ENCODE measurements at places on chromosomes 16 and 17.

DNA sequence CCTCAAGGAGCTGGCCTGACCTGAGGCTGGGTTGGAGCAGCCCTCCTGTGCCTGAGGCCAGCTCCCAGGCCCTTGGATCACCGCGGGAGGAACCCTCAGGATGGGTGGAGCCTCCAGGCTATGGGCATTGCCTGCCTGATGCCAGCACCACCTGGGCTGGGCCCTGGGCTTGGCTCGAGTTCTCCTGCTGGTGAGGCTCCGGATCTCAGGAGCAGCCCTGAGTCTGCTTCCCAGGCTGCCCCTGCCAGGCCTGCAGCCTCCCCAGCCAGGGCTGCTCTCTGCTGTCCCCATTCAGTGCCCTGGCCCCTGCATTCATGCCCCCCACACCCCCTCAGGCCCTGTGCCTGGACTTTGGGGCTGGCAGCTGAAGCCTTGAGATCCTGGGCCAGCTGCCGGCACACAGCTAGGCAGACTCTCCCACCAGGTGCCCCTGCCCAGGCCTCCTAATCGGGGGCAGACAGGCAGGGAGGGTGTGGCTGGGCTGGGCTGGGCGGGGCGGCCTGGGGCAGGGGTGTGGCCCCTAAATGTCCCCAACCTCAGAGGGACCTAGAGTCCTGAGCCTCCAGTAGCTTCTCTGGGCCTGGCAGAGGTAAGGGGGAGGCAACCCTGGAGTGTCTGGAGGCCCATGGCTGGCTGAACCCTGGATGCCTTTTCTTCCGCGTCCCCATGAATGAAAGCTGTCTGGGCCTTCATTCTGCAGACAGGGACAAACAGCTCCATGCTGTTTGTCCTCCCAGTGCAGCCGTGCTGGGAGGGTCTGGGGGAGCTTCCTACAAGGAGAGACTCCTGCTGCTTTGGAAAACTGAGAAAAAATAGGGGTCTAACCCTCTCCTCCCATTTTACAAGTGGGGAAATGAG, 1.1 kb upstream of the PIGQ start:
- no peak for DNase-seq

DNA sequence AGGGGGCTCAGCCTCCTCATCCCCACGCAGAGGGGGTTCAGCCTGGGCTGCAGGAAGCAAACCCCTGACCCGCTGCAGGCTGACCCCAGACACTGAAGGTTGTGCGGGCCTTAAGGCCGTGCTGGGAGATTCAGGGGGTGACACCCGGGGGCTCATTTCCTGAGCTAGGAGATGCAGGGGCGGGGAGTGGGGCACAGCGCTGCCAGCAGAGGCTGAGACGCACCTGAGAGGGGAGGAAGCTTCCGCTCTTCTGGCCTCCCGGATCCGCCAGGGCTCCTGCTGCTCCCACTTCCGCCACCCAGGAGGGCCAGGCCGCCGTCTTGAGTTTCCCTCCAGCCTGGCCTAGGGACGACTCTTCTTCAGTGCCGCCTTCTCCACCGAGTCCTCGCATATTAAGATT, 173.2 kb upstream of the FOXF1 start:
- no peak for DNase-seq

GRCh38 chr17:75832164-75832651, 12.0 kb downstream of the UNC13D start:
- DNase-seq: peak; percentile 72

GRCh38 chr17:1957037-1957436, 68.1 kb downstream of the RTN4RL1 start:
- DNase-seq: no peak

- DNase-seq: no peak
Observed at GRCh38 chr17:62644487-62645173, 17.2 kb downstream of the MRC2 start.

DNA sequence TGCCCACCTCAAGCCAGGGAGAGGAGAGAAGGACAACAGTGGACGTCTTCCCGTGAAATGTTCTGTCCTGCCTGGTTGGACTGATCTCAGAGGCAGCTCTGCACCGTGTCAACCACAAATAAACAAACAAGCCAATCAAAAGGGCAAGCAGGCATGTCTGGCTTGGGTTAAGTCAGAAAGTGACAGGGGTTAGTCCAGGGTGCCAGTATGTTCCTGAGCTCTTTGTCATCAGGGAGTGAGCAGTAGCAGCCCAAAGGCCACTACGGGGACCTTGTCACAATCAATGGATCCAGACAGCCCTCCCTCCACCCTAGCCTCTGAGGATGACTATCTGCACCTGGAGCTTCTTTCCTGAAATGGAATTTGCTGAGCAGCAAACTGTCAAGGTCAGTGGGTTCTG, 35.0 kb downstream of the CNGB1 start:
- no peak for DNase-seq

DNA sequence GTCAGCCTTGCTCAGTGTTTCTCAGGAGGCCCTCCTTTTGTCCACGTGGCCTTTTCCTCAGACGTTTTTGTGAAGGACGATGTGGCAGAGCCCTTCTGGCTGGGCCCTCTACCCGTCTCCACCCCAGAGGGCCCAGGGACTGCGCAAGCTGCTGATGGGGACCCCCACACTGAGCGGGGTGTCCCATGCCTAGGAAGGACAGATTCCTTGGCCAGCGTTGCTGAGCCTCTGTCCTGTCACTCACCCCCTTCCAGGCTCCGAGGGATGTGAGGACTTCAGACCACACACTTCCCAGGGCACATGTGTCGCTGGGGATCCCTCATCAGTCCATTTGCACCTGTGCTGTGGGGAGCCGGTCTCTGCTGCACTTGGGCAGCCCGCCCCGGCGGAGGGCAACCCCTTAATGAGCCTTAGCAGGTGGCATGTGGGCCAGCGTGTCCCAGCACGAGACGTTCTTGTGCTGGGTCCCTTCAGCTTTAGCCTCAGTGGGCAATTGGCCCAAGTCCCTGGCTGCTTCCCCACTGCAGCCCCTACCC, 48.3 kb downstream of the NT5M start:
- DNase-seq: no peak

DNA sequence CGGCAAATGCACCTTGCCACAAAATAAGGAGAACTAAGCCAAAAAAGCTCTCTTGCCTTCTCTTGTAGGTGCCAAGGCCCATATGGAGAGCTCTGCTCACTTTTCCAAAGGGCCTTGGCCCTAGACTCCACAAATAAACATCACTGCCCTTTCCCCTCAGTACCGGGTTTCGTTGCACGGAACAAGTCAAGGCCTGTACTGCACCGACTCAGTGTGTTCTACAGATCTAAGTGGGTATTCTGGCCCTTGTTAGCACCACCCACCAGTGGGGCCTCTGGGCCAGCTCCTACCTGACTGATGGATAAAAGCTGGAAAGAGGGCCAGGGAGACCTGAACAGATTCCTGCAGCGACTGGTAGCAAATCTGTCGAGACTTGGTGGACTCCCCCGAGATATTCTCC, 43.7 kb upstream of the GSG1L start:
- DNase-seq: no peak

GRCh38 chr17:46745376-46745775, 73.1 kb downstream of the WNT3 start:
- no peak for DNase-seq

DNA sequence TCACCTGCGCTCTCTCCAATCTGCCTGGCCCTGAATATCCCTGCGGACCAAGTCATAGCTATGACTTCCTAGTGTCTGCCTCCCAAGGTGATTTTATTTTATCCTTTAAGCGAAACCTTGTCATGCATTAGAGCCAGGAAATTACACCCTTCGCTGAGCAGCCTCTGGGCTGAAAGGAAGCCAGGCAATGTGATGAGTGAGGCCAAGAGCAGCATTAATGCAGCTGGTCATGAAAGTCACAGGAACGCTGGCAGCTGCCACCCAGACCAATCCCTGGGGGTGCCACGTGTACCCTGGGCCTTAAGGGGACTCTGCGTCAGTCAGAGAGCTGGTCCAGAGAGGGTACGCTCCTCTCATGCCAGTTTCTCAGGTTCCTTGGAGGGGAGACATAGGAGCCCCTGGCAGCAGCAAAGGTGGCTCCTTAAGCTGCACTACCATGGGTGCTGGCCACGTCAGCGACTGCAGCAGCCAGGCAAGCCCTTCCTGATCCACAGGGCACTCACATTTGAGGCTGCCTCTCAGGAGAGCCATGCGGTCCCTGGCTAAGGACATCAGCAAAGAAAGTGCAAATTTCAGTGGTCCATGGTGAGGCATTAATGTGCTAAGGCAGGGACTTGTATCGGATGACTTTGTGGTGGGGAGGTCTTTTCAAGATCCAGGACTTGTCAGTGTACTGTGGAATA, 42.7 kb upstream of the WSCD1 start:
- DNase-seq: no peak

DNA sequence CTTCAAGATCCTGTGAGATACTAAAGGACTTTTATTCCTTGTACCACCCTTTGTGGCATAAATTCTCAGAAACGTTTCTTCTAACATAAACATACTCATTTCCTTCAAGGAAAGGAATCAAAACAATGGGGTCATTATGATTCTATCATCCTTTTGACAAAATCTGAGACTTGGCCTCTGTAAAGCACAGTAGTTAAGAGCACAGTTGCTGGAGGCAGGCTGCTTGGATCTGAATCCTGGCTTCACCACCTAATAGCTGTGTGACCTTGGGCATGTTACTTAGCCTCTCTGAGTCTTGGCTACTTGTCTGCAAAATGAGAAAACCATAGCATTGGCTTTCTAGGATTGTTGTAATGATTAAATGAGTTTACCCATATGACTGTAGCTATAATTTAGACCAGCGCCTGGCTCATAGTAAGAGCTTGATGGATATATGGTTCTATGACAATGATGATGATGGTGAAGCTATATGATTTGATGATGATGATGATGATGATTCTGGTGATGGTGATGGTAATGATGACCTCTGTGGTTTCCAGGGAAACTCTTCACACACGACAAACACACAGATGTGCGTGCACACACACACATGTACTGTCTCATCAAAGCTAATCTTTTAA, 6.1 kb upstream of the KRT31 start:
- peak; percentile 0 for DNase-seq

DNA sequence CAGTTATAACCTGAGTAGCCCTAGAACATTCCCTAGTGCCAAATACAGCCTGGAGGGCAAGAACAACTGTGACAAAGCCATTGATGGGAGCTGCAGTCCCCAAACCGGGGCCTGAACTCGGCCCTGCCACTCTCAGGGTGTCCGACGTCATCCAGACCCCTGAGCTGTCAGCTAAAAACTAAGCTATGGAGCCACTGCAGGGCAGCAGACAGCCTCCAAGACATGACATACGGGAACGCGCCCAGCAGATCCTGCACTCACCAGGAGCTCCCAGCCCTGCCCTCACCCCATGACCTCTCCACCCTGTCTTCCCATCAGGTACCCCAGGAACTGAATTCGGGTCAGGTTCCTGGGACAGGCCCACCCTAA, 28.4 kb downstream of the KDM8 start:
- no peak for DNase-seq

DNA sequence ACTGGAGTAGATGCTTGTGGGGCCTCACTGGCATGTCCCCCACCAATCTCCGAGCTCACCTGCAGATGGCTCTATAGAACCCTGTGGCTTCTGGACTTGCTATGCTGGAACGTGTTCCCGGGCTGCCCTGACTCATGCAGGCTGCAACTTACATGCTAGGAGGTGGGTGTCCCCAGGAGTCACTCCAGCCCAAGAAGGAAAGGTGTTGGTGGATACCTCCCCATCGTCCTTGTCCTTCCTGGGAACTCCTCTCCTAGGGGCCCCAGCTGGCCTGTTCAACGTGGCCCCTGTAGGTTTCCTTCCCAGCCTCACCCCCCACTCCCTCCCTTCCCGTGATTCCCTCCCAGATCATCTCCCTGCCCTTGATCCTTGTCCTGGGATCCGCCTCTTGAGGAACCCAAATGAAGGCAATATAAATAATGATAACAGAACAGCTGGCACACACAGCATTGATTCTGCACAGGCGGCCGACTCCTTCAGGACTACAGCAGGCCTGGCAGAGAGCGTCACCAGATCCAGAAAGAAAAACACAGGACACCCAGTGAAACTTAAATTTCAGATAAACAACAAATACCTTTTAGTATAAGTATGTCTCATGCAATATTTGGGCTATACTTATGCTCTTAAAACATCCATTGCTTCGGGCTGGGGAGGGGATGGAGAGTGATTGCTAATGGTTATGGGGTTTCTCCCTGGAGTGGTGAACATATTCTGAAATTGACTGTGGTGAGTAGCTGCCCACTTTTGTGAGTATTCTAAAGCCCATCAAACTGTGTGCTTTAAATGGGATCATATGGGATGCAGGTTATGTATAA, 221.1 kb upstream of the GSE1 start:
- DNase-seq: no peak

GRCh38 chr16:31354394-31355291, at the start of gene ITGAX:
Gene ITGAX (plus strand): TSS chr16:31355176. CDS start chr16:31355255, 79 bp downstream.
- DNase-seq: peak; percentile 53

DNA sequence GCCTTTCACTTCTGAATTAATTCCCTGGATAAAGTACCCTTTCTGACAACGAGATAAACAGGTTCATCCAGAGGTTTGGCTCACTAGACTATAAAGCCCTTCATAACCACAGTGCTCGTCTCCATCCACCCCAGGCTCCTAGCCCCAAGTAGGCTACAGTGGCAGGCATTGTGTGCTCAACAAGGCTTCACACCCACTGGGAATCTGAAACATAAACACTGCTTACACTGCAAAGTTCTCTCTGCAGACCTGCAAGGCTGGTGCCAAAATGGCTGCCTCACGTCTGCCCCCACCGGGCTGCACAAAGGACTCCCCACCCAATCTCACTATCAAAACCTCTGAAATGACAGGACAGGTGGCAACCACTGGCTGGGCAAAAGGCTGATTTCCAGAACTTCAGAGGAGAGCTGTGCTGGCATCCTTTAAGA, 5.1 kb upstream of the HLF start:
- DNase-seq: no peak

GRCh38 chr17:73564843-73565242, 79.4 kb downstream of the SDK2 start:
- no peak for DNase-seq

- peak; percentile 4 for DNase-seq
Observed at GRCh38 chr17:19417611-19418010, 6.6 kb downstream of the RNF112 start.

DNA sequence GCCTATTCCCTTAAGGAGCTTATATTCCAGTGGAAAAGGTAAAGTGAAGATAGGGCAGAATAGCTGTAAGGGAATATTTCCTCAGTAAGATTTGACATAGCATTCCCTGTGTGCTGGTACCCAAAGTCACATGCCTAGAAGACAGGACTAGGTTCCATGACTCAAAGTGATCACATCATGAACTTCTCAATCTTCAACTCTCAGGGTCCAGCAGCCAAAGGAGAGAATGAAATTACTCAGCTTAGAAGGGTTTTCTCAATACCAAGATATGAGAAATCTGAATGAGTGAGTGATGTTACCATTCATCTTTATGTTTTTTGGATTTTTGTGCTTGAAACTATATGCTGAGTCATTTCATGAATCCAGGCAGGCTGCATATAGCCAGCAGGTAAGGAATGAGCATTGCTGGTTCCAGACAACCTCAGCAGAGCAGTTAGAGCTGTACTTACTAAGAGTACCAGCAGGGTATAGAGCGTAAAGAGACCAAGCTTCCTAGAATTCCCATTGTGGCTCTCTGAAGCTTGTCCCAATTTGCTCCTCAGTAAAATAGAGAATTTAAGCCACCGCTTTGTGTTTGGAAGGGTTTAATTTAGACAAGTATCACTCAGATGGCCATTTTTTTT, 91.1 kb downstream of the ANKFN1 start:
- no peak for DNase-seq
